ENCODE measurements at places on chromosomes 1 and 21.

GRCh38 chr1:13619909-13620308 is 36.3 kb downstream of the PDPN start:
- DNase-seq = no peak

DNA sequence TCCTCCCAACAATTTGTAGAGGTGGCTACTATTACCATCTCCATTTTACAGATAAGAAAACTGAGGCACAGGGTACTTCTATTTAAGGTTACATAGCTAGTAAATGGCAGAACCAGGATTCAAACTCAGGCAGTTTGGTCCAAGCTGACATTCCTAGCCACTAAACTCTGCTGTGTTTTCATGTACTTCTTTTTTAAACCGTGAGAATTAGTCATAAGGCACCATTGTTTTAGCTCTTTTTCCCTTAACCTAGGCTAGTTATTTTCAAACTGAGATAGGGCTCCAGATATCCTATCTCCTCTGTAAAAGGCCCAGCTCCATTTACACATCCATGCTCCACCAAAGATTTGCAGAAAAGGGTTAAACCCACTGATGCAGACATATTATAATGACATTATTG is 92.9 kb downstream of the PTPN14 start:
- no peak for DNase-seq

DNA sequence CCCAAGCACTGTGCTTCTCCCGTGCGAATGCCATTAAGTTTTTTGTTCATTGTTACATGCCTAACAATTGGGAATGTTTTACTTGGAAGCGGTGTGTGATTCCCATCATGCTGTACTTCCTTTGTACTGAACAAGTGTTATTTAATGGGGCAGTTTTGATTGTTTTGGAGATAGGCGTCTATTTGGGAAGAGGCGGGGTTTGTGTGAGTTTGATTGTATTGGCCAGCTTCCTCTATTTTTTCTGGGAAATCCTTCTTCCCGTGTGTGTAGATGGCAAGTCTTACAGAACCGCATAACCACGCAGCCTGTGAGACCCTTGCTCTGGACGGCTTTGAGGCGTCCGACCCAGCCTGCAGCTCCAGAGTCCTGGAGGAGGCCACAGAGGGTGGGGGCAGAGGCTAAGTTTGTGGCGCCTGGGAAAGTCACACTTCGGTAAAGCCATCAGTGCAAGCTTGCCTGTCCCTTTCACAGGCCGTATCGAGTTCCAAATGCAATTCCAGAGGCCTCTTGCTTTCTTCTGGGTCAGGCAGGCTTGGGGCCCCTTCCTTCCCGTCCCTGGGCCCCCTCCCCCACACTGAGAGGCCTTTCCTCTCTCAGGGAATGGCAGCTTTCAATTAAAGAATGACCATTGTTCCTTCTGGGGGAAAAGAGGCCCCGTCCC is 210.3 kb downstream of the TOMM20 start:
- no peak for DNase-seq

DNA sequence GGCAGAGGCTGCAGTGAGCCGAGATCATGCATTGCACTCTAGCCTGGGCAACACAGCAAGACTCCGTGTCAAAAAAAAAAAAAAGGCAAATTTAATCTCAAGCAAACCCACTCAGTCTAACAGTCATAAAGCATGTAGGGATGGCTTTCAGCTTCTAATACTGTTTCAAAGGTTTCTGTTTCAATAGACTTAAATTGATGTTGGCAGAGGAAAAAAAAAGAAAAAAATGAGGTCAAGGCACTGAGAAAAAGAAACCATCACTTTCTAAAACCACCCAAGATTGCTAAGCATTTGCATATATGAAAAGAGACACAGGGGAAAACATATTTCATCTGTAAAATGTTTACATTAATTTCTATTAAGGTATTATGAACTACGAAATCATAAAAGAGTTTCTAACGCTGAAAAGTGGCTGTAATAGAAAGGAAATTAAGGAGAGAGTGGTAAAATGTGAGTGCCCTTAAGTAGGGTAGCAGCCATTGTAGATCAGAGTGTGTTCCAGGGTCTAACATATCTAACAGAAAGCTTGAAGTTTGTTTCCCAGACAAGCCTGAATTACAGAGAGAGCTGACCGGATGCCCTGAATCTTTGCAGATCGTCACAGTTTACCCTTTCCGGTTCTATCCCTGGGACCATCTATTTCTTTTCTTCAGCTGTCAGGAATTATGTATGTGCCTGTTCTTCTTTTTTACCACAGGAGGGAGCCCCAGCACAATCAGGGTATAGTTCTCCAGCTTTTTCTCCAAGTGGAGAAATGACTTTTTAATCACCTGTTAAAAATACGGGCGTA is 70.0 kb downstream of the PLD5 start:
- no peak for DNase-seq

DNA sequence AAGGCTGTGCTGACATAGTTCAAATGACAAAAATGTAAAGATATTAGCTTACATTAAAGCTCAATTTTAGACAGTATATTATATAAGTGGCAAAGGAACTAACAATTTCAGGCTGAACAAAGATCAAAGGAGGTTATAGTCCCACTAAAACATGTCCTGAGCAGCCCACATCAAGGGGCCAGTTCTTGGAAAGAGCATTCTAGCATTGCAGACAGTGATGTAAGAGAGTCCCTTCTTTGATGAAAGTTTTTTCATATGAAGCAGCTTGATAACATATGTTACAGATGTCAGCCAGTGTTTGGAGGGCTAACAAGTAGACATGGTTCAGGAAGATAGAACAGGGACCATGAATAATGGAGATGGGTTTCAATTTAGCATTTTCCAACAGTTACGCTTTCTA is 301.7 kb downstream of the NTNG1 start:
- DNase-seq = no peak

DNA sequence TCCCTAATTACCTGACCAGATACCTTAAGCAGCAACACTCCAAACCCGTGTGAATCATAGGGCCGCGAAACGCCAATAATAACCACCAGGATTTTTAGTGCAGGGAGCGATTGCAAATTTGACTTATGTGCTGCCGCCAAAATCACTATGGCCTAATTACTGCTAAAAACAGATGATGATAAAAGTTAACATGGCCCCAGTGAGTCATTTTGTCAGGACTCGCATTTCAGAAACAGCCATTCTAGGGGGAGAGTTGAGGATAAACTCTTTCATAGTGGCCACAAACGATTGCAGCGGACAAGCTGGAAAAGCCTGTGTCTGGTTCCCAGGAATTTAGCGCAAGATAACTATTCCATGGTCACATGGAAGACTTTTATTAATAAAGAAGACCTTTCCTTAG is 103.4 kb downstream of the HLX start:
- DNase-seq = no peak

GRCh38 chr1:191290441-191290840 is 812.8 kb upstream of the BRINP3 start:
- no peak for DNase-seq

DNA sequence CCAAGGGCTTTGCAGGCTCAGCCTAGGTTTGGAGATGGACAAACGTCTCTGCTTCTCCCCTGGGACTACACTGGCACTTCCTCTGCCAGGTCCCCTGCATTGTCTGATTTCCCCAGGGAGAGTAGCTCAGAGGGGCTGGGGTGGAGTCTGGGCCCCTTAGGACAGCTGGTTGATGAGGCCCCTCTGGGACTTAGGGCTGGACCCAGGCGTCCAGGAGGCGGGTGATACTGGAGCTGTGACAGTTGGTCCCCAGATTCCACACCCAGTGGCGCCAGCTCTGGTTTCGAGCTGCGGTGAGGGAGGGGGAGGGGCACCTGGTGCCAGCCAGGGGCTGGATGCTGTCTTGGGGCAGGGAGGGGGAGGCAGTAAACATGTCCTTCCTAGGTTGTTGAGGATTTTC is 7.4 kb upstream of the MEX3A start:
- no peak for DNase-seq

Data from stimulated activated CD4-positive, alpha-beta T cell treated with anti-CD3 and anti-CD28 coated beads, Interleukin-1b, Interleukin-23, amount 100 ng/mL, for 1 hour (primary cell).